ENCODE measurements at places on chromosomes 3 and 15.

DNA sequence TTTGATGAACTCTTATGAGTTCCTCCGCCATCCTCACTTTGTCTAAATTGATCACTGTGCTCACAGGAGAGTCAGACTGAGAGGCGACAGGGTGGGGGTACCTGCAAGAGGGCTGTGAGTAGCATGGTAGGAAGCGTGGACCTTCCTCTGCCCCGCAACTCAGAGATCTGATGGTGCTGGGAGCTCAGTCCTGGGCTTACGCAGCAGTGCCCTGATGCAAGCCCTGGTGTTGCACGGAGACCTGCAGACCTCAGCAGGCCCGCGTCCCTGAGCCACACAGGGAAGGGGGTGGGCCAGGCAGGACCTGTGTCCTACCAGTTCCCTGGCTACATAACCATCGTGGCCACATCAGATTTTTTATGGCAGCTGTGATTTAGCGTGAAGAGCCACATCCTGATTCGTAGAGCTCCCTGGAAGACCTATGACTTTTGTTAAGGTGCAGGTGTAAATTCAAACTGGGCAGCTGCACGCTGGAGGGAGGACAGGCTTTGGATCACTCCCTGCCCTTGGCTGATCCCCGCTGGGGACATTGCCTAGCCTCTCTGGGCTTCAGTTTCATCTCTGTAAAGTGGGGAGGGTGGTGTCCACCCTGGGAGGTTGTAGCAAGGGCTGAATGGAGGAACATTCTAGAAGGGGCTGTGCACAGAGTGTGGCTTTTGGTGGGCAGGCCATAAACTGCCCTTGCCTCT, 176.1 kb downstream of the KLF13 start:
- no peak for DNase-seq

DNA sequence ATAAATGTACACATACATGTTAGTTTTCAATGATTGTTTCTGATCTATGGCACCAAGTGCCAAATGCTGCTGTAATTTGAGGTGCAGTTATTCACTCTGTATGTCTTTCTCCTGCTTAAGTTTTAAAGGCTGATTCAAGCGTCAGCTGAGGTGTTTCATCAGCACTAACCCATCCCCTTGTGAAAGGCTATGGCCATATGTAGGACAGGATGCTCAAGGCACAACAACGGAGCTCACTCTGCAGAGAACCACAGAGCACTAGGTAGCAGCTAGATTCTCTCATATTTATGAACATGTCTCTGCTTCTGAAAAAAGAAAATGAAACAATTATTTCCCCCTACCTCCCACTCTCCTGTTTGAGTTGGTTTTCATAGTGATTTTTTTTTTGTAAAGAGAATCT, 340.0 kb upstream of the TMCO5A start:
- peak; percentile 19 for DNase-seq

DNA sequence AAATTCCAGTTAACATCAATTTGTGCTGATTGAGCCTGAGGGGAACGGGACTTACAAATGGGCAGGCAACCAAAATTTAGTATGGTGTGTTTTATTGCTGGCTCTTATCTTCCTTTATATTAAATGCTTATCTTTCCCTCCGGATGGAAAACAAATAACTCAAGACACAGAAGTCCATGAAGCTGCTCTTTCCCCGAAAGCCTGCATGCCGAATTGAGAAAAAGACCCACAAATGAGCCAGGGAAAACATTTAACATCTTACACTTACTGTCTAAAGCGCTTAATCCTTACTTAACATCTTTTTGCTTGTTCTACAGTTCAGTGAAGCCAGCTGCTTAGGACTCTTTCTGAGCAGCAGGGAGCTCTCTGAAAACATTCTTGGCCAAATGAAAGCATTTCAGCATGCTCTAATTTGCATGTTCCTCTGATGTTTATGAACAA, 49.5 kb downstream of the HEG1 start:
- DNase-seq, result no peak

GRCh38 chr15:68484696-68485400, 52.9 kb upstream of the ITGA11 start:
- no peak for DNase-seq

GRCh38 chr3:53843195-53844177, 2.7 kb downstream of the CHDH start:
- no peak for DNase-seq

DNA sequence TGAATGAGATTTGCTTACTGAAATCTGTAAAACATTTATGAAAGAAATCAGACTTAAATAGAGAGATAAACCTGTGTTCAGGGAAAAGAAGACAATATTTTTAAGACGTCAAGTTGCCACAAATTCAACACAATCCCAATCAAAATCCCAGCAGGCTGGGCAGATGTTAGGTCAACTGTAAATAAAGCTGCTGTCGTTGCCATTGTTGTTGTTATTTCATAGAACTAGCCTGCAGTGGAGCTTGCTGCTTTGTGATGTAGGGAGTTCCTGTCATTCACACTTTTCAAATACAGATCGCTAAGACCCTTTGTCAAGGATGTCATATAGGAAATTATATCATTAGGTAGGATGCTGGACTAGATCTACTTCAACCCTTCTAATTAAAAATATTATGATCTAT, 123.1 kb downstream of the NEO1 start:
- DNase-seq, result no peak

DNA sequence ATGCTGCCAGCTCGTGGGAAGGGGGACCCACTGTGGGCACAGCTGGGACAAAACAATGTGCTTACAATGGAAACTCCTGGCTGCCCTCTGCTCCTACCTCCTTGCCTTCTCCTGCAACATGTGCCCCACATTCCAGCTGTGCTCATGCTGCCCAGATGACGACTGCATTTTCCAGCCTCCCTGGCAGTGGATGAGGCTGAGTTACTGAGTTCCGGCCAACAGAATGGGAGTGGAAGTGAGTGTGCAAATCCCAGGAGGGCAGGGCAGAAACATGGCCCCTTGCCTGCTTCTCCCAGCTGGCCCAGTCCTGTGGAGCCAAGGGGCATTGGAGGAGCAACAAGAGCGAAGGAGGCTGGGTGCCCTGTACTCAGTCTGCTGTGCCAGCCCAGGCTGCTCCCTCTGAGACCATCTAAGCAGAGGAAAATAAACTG, 17.1 kb downstream of the KLF15 start:
- DNase-seq, result no peak

DNA sequence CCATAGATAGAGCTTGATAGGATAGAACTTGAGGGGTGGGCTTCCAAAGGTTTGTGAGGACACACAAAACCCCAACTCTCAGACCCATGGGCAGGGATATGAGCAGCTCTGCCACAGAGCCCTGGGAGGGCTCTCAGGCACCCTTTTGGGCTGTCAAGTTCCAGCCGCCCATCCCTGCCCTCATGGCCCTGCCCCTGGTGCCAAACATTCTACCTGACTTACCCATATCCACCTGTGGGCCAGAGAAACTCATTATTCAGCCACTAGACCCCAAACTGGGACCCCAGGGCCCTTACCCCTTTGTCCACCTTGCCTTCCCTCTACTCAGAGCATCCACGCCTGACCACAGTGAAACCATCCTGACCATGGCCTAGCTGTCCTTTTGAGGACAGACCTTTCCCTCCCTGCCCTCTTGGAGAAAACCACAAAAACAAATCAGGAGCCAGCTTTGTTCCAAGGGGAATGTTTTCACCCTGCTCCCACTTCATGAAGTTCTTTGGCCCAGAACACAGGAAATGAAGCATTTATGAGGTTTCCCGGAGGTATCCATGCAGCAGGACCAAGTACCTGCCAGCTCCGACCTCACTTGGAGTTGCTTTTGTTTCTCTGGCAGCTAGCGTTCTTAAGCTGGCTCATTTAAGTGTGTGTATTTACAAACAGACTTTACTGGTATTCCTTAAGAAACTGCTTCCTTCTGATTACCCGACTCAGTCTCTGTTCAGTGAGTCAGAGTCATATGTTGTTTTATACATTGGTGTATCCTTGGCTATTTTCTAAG, 34.2 kb upstream of the GALNT15 start:
- no peak for DNase-seq

Measured in DMS153 (cell line).